ENCODE measurements at places on chromosomes 12 and 14.

GRCh38 chr12:50053583-50053982 is 3.8 kb upstream of the ASIC1 start:
- no peak for DNase-seq

- no peak for DNase-seq
Observed at GRCh38 chr14:68552602-68553001, 240.3 kb downstream of the ZFP36L1 start.

- DNase-seq: no peak
Observed at GRCh38 chr12:34107781-34108404, 85.6 kb downstream of the ALG10 start.

GRCh38 chr14:30525833-30526232 is 33.1 kb upstream of the G2E3 start:
- DNase-seq: no peak

- DNase-seq: no peak
Observed at GRCh38 chr14:24075485-24076301, 4.3 kb downstream of the CPNE6 start.

DNA sequence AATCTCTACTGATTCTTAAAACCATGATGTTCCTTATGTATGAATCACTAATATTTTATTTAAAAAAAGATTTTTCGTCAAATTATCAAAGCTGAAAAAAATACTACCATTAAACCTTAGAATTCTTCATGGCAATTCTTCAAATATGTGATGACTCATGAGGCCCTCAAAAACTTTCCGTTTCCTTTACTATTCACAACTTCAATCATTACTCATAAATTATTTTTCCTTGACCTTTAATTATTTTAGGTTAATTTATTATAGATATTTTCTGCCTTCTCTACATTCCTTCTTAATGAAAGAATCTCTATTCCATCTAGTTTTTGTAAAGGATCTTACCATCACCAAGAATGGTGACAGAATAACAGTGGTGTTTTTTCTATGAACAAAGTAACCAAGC is 162.1 kb upstream of the SOX5 start:
- DNase-seq: no peak

- no peak for DNase-seq
Observed at GRCh38 chr14:72609205-72609916, 284.5 kb downstream of the DPF3 start.

DNA sequence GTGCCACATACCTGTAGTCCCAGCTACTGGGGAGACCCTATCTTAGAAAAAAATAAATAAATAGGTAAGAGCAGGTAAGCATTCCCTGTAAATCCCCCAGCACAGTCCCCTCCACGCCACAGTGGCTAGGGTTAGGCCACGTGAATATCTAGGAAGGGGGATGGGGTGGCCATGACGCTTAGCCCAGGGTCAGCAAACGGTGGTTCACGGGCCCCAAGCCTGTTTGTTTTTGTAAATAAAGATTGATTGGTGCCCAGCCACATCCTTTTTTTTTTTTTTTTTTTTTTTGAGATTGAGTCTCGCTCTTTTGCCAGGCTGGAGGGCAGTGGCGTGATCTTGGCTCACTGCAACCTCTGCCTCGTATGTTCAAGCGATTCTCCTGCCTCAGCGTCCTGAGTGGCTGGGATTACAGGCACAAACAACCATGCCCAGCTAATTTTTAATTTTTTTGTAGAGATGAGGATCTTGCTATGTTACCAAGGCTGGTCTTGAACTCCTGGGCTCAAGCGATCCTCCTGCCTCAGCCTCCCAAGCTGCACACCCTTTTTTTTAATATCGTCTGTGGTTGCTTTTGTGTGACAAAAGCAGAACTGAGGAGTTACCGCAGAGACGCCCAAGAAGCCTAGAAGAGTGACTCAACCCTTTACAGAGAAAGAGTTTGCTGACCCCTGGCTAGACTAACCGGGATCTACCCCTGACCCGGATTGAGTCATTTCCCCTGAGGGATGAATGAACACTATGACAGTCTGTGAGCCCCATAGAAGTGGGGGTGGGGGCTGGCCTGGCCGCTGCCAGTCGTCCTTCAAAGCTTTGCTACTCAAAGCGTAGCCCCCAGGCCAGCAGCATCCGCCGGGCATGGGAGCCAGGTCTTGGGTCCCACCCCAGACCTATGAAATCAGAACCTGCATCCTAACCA is 113.7 kb upstream of the NCOR2 start:
- peak; percentile 86 for DNase-seq
